Occipital lobe (tissue), 3 donors: ENCODE measurements at places on chromosomes 6 and 20. TPM values are rescaled to one million over a fixed set of nuclear protein-coding genes. Genes with fewer than 3 reads are reported as not detected.

DNA sequence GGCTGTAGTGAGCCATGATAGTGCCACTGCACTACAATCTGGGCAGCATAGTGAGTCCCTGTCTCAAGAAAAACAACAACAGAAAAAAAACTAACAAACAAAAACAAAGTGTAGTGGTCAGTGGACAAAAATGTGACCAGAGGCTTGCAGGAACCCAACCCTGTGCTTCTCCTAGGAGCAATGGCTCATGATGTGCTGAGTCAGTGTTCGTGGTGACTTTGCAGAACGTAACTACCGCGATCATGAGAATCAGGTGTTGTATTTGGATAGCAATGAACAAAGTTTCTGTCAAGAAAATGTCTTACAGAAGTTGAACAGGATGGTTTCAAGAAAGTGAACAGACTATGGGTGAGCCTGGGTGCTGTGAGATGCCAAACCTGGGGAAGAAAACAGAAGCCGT lies 18.5 kb upstream of the FOXC1 start:
- DNase-seq = no peak

DNA sequence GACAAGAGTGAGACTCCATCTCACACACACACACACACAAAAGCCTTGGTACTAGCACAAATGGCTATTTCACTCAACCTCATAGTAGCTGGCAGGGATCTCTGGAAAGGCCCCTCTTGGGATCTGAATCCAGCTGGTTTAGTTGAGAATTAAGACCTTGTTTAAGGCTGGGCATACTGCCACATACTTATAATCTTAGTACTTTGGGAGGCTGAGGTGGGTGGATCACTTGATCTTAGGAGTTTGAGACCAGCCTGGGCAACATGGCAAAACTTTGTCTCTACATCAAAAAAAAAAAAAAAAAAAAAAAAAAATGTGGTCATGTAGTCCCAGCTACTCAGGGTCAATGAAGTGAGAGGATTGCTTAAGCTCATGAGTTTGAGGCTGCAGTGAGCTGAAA lies 628.3 kb downstream of the MMUT start:
- DNase-seq = no peak

DNA sequence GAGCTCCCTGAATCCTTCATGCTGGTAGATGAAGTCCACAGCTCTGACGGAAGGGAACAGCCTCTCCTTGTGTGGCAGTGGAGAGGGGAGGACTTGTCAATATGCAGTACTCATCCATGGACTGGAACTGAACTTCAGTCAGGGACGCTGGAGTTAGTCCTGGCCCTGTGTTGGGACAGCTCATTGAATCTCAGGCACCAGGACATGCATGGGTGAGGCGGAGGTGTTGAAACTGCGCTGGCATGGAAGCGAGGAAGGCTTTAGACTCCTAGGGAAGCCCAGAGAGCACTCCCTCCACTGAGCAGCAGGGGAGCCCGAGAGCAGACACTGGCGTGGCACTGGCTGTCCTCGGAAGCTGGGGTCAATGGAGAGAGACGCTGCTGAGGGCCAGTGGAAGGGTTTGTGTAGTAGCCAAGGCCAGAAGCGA lies 161.3 kb upstream of the GGTLC1 start:
- no peak for DNase-seq

DNA sequence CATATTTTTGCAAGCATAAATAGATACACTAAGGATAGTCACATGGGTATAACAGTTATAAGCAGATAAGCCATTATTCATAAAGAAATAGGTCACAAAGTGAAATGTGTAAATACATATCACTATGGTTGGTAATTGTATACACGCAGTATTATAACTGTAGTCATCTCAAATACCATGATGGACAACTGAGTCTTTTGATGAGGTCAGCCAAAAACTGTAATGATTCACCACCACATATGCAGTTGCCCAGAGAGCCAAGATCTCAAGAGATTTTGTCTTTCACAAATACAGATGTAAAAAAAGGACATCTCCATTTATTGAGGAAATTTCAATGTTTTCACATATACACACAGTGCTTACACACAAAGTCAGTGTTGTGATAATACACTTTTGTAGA lies 28.3 kb downstream of the ZNF292 start:
- no peak for DNase-seq

CRISP2 gene
- total RNA-seq = not detected

MRAP2 gene
- total RNA-seq = 6.2 TPM
